Fibroblast of skin of scalp (primary cell): ENCODE measurements at places on chromosomes 3 and 15.

DNA sequence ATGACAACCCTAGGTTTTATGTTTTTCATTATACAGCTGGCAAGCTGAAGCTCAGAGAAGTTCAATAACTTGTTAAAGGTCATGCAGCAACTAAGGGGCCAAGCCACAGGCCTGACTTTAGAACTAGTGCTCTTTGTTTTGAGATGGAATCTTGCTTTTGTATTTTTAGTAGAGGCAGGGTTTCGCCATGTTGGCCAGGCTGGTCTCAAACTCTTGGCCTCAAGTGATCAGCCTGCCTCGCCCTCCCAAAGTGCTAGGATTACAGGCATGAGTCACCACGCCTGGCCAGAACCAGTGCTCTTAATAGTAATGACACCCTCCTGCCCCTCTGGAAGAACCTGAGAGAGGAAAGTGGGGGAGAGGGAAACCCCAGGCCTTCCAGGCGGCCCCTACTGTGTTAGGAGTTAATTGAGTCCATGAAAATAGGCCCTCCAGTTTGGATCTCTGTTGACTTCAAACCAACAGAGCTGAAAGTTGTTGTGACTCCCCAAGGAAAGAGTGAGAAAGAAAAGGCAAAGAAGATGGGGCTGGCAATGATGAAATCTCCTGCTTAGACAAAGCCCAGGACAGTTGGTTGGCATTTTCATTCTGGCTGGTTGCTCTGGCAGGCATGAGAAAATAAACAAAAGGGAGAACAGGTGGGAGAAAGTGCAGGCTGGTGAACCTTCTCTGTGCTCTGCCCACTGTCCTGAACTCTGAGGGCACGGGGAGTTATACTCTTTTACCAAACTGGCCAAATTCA is 3.6 kb upstream of the PRRT3 start:
- DNase-seq: no peak

GRCh38 chr3:187743195-187744141 is 1.8 kb downstream of the BCL6 start:
- peak; percentile 47 for DNase-seq

- no peak for DNase-seq
Observed at GRCh38 chr3:184325715-184326369, 11.4 kb downstream of the EIF4G1 start.

GRCh38 chr3:18237251-18238005 is 187.7 kb downstream of the SATB1 start:
- peak; percentile 40 for DNase-seq

DNA sequence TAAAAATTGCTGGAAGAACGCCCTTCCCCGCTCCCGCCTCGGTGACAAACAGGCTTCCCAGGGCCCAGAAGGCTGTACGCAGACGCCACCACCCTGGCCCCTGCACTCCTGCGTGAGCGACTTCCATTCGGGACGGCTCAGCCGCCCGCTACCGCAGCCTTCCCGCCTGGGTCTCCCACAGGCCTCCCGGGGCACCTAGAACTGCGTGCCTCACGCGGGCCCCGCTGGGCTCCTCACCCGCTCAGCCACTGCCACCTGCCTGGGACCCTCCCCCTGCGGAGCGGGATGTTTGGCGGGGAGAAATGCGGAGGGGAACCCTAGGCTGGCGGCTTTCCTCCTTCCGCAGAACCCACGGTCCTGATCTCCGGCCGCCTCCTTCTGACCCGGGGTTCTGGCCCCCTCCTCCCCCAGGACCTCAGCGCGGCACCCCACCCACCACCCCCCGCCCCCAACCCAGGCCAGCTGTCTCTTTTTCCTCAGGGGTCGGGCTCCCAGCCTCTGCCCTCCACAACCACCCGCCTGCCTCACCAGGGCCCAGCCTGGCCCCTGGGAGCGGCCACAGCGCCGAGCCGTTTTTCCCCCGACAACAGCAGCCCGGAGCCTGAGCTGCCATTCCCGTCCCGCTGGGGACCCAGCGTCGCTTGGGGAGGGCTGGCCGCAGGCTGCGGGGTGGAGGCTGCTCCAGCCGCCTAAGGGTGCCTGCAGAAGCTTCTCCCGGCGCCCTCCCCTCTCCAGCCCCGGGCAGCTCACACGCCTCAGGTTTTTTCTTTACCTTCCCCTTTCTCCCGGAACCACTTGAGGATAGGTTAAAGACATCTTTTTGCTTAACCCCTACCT is 27.6 kb upstream of the RAB7A start:
- peak; percentile 30 for DNase-seq

- peak; percentile 87 for DNase-seq
Observed at GRCh38 chr15:88738796-88739195, 64.4 kb upstream of the ACAN start.

GRCh38 chr3:16798738-16799137 is 86.0 kb upstream of the PLCL2 start:
- no peak for DNase-seq

DNA sequence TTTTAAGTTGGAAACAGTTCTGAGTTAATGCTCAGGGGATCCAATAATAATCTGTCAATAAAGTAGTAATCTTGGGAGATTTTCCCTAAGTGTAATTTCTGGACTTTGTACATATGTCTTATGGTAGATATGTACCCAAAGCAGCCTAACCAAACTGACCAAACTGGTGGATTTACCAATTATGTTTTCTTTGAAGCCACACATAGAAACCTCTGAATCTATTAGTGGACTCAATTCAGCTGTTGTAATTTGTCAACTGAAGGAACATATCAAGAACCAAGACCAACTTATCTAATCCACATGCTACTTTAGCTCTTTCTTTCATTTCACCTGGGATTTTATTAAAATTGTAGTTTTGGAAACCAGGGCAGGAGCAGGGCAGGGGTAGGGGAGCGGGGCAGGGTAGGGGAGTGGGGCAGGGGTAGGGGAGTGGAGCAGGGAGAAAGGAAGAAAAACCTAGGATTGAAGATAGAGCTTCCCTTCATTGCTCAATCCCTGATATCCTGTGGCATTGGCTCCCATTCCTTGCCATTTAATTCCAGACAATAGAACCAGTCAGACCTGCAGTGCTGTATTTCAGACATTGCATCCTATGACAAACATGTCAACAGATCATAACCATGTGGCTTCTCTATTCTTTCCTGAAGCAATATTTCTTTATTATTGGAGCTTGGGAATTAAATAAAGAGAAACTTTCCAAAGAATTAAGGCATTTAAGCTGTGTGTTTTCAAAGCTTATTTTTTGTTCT is 101.8 kb downstream of the NFKBIZ start:
- DNase-seq: no peak
